ENCODE measurements at places on chromosomes 5 and 9. TPM values are rescaled to one million over a fixed set of nuclear protein-coding genes. Genes with fewer than 3 reads are reported as not detected.

Gene CDH10
- not detected for total RNA-seq

Gene SPRY4
- total RNA-seq = 4.6 TPM

Gene IRX4
- total RNA-seq = not detected

Gene SLC6A19
- total RNA-seq = not detected

Gene FAXDC2
- not detected for total RNA-seq

- no peak for DNase-seq
Observed at GRCh38 chr9:27765266-27766072, 192.2 kb upstream of the C9orf72 start.

- no peak for DNase-seq
Observed at GRCh38 chr5:61186634-61187033, 24.4 kb upstream of the SMIM15 start.

- no peak for DNase-seq
Observed at GRCh38 chr5:138936968-138937345, 61.8 kb upstream of the LRRTM2 start.

GRCh38 chr5:132971483-132972435, 8.3 kb upstream of the AFF4 start:
- DNase-seq = no peak
